NCI-H187 (cell line): ENCODE measurements at places on chromosomes 12 and 14.

DNA sequence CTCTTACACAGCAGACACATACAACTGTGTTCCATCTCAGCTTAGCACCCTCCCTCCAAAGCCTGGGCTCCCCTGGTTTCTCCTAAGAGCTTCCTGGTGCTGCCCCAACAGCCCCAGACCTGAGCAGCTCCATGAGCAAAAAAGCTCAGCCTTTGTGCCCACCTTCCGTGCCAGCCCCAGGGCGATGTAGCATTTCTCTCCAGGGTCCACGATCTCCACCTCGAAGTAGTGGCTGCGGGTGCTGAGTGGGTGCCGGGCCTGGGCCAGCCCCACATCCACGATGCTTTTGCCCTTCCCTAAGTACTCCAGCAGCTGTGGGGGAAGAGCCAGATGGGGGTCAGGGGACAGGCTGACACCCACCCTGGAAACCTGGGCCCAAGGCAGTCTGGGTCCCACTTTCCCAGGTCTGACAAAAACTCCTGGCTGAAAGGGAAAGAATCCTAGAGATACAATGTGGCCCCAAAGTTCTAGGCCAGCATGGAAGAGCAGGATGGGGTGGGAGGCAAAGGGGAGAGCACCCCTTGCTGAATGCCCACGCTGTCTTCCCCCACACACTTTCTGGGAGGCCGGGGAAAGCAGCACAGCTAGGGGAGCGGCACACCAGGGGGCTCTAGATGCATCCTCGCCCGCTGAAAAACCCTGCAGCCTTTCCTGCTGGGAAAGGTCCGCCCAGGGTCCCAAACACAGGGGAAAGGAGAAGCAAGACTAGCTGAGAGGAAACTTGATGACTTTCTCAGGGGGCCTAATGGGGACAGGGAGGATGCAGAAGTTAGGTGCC lies 11.0 kb downstream of the SPRYD3 start:
- DNase-seq, result no peak

GRCh38 chr12:104682790-104683279 lies 226.1 kb downstream of the CHST11 start:
- no peak for DNase-seq

GRCh38 chr14:78172428-78172827 lies 2.3 kb downstream of the NRXN3 start:
- no peak for DNase-seq

DNA sequence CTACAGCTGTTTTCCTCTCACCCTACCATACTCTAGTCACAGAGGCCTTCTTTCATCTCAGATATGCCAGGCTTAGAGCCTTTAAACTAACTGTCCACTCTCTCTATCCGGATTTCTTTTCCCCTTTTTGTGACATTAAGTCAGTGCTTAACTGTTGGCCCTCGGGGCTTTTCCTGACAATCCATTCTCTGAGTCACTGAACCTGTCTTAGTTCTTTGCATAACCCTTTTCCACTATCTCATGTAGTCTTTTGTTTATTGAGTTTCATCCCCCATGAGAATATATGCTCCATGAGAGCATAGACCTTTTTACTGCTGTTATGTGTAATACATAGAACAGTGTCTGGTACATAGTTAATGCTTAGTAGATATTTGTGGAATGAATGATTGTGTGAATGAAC lies 68.7 kb downstream of the PLEKHA5 start:
- DNase-seq, result no peak

GRCh38 chr12:12934556-12934955 lies 17.4 kb downstream of the GPRC5D start:
- no peak for DNase-seq
